ENCODE measurements at places on chromosomes 3 and 15.

DNA sequence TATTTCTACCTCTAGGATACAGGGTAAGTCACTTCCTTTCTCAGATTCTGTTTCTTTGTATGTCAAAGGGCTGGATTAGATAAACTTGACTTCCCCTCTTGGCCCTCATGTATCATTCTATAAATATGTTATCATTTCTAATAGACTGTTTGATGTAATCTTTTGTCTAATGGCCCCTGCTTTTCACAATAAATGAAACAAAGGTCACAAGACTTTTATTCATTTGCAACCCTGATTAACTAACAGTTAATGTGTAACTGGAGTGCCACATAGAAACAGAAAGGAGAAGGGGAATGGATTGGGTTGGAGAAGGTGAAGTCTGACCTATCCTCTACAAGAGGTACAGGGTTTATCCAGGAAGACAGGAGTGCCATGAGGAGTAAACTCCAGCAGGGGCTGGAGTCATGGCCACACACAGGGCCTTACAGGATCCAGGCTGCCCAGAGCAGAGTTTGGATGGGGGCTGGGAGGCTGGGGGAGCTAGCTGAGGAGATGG lies 8.0 kb upstream of the B3GNT5 start:
- DNase-seq = no peak

DNA sequence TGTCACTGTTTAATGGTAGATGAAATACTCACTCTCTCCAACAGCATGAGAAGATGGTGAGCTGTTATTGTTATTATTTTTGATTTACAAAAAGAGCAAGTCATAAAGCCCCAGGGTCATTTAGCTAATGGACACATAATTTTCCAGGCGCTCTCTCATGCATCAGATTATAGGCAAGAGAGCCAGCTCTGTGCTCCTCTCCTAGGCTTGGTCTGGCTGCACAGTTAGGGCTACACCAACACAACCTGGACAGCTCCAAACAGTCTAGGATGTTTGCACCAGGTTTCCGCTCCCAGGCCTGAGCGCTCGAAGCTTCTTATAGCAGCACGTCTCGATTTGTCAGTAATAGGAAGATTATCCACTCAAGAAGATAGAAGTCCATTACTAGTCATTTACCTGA lies 123.7 kb downstream of the FAM43A start:
- no peak for DNase-seq

DNA sequence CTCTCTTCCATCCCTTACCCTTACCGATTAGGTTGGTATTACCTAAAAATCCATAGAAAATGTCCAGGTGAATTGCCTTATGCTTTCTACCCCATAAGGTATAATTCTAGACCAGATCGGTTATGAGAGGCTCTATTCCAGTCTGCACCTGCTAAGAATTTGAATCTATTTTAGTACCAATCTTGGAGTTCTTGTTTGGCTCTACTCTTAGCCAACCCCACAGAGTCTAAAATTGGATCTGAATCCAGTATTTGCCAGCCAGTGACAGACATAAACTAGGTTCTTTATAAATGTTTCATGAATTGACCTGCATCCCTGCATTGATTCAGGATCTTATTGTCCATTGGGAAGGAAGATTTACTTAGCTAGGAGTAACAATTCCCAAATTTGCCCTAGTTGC lies 6.5 kb downstream of the KLHL24 start:
- no peak for DNase-seq

DNA sequence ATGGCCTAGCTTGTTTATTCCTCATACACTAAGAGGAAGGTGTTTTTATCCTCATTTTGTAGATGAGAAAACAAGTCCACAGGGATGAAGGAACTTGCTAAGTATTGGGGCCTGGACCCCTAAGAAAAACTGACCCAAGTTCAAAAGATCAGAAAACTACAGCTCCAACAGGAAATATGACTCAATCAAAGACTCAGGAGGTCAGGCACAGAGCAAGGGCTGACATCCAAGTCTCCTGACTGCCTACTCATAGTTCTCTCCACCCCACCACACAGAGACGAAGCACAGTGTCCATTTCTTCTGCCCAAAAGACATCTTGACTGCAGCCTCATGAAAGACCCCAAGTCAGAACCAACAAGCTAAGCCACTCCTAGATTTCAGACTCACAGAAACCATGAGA lies 26.9 kb upstream of the TPM1 start:
- no peak for DNase-seq

DNA sequence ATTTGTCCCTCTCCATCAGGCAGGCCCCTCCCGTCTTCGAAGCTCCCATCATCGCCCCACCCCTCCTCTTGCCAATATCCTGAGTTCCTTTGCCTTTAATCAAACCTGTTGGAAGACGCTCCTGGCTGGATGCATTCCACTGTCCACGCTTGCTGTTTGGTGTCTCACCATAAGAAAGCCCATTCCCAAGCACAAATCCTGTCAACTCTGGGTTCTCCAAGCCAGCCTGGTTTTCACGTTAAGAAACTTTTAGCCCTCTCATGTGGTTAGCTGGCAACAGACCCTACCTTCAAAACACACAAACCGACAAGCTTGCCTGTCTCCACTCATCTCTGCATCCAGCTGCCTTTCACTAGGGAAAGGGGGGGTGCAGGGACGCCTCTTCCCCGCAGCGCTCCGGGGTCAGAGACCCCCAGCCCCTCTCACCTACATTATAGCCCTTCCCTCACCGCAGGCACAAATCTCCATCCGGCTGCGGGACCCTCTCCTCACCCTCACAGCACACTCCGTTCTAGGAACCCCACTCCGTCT lies 1.1 kb downstream of the GORASP1 start:
- no peak for DNase-seq

DNA sequence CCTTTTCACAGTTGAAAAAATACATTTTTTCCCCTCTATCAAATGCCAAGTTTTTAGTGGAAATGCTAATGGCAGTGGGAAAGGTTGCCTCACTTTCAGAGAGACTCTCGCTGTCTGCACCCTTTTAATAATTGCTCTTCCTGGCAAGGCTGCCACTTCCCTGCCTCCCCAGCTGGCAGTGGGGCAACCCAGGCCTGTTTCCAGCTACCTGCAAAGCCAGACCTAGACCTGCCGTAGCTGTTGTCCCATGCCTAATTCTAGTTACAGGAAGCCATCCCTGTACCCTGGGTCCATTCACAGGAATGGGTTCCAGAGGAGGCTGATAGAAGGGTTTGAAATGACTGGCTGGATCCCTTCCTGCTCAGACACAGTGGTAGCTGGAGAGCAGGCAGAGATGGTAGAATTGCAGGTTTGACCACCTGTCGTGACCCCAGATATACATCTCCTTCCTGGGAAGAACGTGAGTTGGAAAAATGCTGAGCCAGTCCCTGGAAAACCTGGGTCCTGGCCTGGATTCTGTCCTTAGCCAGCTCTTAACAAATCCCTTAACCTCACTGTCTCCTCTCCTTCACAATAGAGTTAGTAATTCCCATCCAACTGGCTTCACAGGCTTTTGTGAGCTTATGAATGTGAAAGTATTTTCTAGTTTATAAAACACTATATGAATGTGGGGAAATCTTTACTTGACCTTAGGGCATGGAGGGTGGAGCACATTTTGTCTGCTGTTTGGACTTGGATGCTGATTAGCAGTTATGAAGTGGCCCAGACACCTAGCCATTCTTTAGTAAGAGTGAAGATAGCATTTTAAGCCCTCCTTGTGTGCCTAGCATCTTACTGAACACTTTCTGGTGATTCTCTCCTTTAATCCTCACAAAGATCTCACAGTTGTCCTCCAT lies 12.9 kb upstream of the ALPK3 start:
- no peak for DNase-seq

DNA sequence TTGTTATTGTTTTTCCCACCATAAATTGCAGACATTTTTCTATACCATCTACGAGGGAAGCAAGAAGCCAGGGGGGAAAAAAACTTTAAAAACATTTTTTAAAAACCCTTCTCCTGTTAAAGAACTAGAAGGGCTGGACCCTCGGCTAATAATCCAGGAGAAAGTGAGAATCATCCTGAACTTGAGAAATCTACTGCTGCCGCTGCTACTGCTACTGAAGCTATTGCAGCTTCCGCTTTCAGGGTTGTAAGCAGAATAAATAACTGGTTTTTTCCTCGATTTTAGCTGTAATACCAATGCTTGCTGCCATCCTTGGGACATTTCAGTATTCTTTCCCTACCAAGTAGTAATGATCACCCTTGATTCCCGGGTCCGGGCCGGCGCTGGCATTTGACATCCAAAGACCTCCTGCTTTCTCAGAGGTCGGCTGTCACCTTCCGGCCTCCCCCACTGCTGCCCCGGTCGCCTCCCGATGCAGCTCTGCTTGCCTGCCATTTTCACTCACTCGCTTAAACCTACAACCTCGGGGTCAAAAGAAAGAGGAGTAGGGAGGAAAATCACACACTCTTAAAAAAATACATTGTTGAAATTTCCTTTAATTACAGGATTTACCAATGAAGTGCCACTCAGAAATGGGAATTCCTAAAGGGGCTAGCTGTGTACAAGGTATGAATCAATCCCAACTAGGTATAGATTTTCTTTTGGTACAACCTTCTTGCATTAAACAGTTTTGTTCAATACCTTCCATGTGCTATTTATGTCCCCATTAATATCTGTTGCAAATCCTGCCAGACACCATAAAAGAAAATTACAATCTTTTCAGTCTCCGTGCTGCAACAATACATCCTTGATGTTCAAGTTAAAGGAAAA lies 674 bp upstream of the MECOM start:
- DNase-seq = no peak

GRCh38 chr15:53133255-53133850 lies 343.2 kb upstream of the ONECUT1 start:
- DNase-seq = no peak

DNA sequence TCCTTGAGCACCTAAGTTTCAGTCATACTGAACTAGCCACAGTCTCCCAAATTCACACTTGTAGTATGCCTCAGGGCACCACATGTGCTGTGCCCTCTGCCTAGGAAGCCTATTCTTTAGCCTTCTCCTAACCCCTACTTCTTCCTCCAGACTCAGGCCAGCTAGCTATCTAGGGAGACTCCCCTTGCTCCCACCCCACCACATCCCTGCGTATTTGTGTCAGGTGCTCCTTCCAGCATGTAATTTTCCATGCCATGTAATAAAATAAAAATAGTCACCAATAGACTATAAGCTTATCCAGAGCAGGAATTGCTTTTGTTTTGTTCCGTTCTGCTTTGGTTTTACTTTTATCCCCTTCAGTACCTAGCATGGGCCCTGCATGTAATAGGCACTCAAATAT lies 14.9 kb upstream of the GJD2 start:
- DNase-seq = no peak

GRCh38 chr3:50205413-50206276 lies 574 bp downstream of the SLC38A3 start:
- DNase-seq = no peak

DNA sequence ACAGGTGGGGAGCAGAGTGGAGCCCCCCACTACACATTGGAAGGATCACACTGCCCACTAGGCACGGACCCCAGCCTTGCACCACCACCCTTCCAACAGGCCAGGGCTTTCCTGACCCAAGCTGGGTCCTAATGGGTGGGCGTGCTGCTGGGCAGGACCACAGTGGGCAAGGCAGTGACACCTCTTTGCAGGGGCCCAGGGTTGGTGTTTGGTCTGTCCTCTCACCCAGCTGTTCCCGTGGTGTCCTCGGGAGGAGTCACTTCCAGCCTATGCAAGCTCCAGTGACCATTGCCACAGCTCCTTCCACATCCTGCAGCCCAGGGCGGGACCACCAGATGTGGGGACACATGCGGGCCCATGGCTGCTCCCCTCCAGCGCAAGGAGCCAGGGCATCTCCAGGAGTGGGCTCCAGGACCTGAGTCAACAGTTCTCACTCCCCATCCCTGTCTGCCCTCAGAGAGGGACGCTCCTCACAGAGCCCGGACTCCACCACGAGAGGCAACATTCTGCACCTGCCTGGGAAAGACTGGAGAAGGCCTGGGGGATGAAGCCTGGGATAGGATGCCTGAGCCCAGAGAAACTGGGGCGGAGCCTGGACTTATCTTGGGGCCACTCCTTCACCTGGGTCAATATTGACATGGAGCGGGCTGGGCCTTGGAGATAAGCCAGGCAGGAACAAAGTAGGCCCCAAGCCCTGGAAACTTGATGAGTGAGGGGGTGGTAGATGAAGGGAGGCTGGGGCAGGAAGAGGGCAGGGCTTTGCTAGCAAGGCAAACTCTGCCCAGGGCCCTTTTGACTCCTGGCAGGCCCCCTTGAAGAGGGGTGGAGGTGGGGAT lies 3.9 kb upstream of the VILL start:
- DNase-seq = no peak

- no peak for DNase-seq
Observed at GRCh38 chr15:80777137-80777536, 2.0 kb upstream of the CEMIP start.

DNA sequence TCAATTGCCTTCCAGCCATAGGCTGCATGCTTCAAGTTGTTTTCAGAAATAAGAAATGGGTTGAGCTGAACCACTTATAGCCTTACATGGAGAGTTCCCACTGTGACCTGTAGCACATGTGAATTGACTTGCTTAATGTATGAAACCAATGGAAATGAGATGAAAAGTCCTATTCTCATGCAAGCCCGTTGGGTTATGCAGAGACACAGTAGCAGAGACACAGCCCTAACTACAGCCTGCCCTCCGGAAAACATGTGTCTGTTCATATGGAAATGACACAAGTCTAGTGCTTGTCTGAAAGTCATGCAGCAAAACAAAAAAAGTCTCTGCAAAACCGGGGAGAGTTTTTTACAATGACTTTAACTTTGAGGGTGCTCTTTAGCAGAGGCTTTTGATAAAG lies 14.5 kb downstream of the HIGD2B start:
- no peak for DNase-seq

- no peak for DNase-seq
Observed at GRCh38 chr3:158725348-158726011, 6.8 kb downstream of the RARRES1 start.

- DNase-seq = no peak
Observed at GRCh38 chr15:62392376-62392775, 227.3 kb upstream of the C2CD4B start.

DNA sequence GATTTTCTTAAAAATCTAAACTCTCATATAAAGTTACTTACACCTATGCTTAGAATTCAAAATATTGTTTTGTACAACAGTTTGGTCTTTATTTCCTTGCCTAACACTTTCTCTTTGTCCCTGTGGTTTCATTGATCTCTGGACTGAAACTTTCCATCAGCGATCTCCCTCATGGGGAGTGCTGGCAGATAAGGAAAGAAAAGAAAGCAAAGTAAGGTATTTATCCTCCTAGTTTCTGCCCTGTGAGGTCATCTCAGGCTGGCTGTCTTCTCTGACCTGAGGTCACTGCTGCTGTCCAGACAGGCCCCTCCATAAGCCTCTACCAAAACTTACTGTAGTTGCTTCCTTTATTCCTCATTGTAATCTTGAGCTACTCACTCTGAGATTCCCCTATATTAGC lies 57.9 kb upstream of the EPHA6 start:
- no peak for DNase-seq

- no peak for DNase-seq
Observed at GRCh38 chr3:137108699-137109440, 151.1 kb downstream of the IL20RB start.

DNA sequence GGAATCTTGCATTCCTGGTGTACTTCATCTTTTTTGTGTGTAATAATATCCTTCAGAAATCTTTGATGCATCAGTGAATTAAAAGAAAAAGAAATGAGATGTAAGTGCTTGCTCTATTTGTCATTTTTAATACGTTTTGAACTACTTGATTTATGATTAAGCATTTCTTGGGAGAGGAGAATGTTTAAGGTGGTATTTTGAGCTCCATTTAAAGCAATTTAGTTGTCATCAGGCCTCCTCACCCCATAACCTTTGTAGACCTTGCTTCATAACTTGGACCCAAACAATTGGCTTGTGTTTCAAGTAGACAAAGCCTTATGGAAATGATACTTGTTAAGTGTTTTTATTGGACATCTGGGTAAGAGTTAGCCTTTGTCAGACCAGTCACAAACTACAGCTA lies 87.1 kb upstream of the VEPH1 start:
- DNase-seq = no peak

GRCh38 chr3:134543113-134543512 lies 57.3 kb downstream of the CEP63 start:
- DNase-seq = no peak

Measured in effector CD4-positive, alpha-beta T cell (primary cell).